Lower leg skin (tissue), 4 donors: ENCODE measurements at places on chromosomes 7 and 10. TPM values are rescaled to one million over a fixed set of nuclear protein-coding genes. Genes with fewer than 3 reads are reported as not detected.
A peak's percentile ranks its signal among the peaks of the same experiment; 100 is the strongest.

CNPY1 gene
- not detected for total RNA-seq

TEX47 gene
- not detected for total RNA-seq

GNAI1 gene
- total RNA-seq, result 124 TPM

CPVL gene
- 15.3 TPM for total RNA-seq

CHN2 gene
- 1.4 TPM for total RNA-seq

SPDYE2B gene
- total RNA-seq, result not detected

- no peak for DNase-seq
Measured at GRCh38 chr10:120598386-120598785, 141.4 kb downstream of the PLPP4 start.

- no peak for DNase-seq
Measured at GRCh38 chr10:60661637-60662036, 116.6 kb upstream of the CDK1 start.

DNA sequence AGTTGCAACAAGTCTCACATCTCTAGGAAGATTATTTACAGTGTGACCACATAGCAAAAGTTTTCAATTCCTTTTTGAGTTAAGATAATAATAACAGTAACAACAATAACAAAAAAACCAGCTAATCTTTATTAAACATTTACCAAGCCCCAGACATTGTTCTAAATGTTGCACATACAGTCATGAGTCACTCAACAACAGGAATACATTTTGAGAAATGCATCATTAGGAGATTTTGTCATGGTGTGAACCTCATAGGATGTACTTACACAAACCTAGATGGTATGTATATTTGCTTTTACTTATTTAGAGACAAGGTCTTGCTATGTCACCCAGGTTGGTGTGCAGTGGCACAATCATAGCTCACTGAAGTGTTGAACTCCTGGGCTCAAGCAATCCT, 52.0 kb downstream of the SPAM1 start:
- DNase-seq, result no peak

- DNase-seq, result no peak
Measured at GRCh38 chr7:3318874-3319273, 17.8 kb downstream of the SDK1 start.

DNA sequence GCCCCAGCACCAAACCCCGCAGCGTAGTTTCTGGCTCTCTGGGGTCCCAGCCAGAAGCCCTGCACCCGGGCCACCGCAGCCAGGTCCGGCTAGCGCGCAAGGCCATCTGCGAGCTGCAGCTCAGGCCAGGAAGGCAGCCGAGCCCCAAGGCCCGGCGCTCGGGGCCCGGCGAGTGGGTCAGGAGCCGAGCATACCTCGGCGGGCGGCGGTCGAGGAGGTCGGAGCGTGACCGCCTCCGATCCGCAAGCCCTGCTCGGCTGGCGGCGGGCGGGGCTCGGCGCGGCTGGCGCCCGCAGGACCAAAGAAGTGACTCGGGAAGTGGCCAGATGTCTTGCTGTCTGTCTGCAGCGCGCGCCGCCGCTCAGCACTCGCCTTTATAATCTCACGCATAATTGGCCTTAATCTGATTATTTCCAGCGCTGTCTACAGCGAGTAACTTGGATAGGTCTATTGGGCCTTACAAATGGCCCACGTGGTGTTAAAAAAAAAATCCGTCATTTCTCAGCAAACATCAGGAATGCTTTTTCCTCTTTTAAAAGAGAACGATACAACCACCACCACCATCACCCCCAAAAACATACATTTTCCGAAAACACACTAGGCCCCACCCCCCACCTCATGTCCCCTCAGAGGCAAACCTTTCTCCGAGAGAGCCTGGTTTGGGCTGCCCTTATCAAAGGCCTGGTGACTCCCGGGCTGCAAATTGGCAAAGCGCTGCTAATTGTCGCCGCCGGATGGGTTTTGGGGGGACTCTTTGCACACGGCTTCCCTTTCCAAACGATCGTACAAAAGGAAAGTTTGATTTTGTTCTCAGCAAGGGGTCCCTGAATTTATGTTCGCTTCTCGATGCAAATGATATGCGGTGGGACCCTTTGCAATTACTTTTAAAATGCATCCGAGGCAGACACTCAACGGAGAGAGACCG, at the start of gene DRGX:
TSS of gene DRGX (minus strand) at position 349 of the 925 bp plus-strand sequence. CDS start 649 bp downstream, outside the sequence.
- peak; percentile 48 for DNase-seq

GRCh38 chr10:117900280-117900679, 146.5 kb downstream of the RAB11FIP2 start:
- DNase-seq, result no peak

DNA sequence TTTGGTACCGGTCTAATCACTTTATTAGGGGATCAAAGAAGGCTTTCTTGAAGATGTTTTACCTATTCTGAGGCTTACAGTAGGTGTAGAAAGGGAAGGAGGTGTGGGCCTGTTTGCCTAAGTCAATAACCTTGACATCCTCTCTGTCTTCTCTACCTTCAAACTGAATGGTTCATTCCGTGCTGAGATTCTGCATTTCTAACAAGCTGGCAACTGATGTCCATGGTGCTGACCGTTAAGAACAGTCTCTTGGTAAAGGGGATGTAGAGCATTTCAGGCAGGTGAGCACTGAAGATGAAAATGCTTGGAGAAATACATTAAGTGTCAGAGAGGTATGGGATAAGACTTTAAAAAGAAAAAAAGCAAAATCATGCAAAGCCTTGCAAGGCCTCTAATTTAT, 51.5 kb upstream of the DGKB start:
- no peak for DNase-seq

- DNase-seq, result no peak
Measured at GRCh38 chr7:139798892-139799291, 21.1 kb upstream of the HIPK2 start.

- DNase-seq, result no peak
Measured at GRCh38 chr7:143372070-143372469, 9.1 kb upstream of the ZYX start.
